ENCODE measurements at places on chromosomes 13 and 19. TPM values are rescaled to one million over a fixed set of nuclear protein-coding genes. Genes with fewer than 3 reads are reported as not detected.

Gene C1QTNF9
- total RNA-seq, result not detected

Gene NACC1
- total RNA-seq, result 107 TPM

Gene B3GNT8
- 3.9 TPM for total RNA-seq

Gene CERS1
- 0.81 TPM for total RNA-seq

Gene MCF2L
- 24.0 TPM for total RNA-seq

Gene SRRM5
- total RNA-seq, result 0.16 TPM

Gene GPR108
- 49.4 TPM for total RNA-seq

Gene NXNL1
- total RNA-seq, result not detected

Gene KLK3
- not detected for total RNA-seq

All from mesangial cell (primary cell).